CD4-positive, alpha-beta T cell (primary cell): ENCODE measurements at places on chromosomes 3 and 15.

DNA sequence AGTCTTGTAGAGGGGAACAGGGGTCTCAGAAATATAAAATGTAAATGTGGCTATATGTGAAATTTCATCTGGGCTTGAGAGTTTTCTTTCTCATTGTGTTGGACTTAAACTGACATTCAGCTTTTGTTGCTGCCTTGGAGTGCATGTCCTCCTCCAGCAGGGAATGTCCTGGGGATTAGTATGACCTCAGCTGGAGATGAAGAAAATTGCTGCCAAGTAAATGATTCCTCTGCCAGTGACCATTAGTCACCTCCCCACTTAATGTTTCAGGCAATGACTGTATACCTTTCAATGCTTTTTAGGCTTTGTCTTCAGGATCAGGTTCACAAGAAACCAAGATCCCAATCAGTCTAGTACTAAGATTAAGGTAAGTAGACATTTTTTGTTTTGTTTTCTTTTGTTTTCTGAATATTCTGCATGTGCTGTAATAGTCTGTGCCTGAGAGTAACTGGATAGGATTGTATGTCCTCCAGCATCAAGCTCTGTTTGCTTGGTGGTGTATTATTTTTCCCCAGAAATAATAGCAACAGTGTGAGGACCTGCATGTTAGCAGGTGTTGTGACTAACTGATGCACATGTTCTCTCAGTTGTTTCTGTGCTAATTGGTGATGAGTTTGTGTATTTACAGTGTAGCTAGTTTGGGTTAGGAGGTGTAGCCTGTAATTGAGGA is 18.1 kb upstream of the SLC22A13 start:
- no peak for DNase-seq

DNA sequence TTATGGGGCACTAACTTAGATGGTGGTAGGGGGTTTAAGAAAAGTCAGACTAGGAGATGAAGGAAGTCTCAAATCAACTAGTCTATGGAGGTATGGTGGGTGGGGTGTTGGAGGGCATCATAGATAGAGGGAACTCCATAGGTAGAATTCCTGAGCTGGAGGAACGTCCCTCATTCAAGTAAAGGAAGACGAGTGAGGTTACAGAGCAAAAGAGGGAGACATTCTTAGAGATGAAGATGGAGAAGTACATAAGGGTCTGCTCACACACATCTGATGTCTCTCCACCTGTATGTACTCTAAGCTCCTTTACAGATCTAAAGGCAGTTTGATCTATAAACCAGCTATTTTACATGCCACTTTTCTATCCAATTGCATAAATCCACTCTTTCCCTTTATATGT is 1.4 kb downstream of the PLSCR1 start:
- DNase-seq = no peak

- no peak for DNase-seq
Observed at GRCh38 chr3:128173849-128174248, 20.6 kb downstream of the EEFSEC start.

- no peak for DNase-seq
Observed at GRCh38 chr15:37017031-37017625, 83.2 kb downstream of the MEIS2 start.

DNA sequence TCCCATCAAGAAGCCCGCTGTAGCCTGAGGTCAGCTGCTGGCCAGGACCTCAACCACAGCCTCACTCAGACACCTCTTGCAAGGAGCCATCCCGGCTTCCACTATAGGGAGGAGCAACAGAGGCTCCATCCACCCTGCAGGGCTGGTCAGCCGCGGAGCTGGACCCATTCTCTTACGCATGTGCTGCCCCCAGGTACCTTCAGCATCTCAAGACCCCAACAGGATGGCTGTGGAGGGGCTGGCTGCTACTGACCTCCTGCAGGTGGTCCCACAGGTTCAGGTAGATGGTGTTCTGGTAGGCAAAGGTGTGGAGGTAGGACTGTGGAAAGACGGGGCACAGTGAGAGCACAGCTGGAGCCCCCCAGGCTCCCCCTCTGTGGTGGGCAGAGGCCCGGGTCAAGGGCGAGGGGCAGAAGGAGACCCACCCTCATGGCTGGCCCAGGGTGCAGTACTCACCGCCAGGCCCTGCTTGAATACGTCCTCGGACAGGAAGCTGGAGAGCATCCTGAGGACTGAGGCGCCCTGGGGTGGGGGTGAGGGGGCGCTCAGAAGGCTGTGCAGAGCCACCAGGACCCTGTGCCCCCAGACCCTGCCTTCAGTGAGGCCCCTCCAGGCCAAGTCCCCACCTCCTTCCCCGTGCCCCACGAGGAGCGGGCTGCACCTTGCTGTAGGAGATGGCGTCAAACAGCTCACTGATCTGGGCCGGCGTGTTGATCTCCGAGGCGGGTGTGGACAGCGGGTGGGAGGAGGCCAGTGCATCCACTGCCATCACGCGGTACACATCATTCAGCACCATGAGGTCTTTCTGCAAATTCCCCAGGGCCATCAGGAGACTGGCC is 11.4 kb downstream of the ANPEP start:
- no peak for DNase-seq

DNA sequence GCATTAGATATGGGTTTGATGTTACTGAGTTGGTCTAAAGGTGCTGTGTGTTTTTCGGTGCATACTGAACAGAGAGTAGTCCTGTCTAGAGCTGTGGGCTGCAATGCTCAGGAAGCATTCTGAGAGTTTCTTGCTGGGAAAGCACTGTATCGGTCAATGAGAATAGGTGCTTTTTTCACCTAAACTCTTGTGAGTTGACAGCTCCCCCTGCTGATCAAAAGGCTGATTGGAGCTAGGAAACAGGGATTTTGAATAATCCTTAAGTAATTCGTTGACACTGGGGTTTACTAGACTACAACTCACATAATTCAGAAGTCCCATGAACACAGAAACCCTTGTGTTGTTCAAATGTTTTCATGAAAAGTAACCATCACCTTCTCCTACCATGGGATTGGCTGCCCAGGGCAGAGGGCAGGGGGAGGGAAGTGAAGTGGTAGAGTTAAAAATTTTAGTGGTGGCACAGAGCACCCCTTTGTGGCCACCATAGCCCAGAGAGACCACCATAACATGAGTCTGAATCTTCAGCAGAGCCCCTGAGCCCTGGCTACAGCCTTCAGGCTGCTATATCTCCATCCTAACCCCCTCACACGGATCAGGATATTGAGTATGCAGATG is 13.0 kb upstream of the MANF start:
- DNase-seq = no peak

- DNase-seq = no peak
Observed at GRCh38 chr3:50137531-50137930, 17.6 kb upstream of the SEMA3F start.

DNA sequence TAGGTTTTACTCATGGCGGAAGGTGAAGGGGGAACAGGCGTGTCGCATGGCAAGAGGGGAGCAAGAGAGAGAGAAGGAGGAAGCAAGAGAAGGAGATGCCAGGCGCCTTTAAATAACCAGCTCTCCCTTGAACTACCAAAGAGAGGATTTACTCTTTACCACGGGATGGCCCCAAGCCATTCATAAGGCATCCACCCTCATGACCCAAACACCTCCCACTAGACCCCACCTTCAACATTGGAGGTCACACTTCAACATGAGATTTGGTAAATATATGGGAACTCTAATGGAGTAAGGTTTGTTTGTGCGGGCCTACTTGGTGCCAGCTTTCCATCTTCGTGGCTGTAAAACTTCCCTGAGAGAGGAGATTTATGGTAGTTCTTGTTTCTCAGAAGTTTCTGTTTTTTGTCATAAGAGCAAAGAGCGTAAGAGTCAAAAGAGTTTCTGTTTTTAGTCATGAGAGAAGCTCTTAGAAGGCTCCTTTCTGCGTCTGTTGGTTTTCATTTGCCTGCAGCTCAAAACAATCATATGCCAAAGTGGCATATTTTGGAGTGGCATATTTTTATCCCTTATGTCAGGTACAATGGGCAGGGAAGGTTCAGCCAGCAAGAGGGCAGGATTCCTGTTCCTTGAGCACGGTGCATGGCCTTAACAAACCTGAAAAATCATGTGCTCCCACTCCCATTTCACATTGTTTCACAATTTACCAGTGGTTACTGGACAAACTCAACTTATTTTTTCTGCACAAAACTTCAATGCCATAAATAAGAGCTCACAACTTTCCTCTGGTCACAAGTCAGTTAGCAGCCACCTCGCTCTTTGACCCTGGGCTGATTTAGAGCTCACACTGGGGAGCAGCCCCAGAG is 12.5 kb downstream of the PML start:
- DNase-seq = no peak

DNA sequence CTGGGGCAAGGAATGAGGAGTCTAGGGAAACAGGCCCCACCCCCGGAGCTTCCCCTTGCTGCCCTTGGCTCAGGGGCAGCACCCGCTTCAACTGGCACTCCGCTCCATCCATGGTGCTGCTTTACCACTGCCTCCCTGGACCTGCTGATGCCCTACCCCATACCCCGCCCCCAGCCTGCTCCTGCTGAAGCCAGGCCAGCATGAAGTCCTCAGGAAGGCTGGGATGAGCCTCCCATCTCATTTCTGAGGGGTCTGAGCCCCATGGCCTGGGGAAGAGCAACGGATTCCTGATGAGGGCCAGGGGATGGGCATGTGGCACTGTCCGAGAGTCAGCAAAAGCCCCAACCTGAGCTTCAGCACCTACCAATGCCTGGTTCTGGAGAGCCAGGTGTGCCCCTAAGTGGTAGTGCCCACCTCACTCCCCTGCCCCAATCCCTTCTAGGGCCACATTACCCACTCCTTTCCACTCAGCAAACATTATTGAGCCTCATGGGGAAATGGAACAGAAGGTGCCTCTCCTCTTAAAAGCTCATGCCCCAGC is 21.0 kb downstream of the SEC61A1 start:
- DNase-seq = no peak

DNA sequence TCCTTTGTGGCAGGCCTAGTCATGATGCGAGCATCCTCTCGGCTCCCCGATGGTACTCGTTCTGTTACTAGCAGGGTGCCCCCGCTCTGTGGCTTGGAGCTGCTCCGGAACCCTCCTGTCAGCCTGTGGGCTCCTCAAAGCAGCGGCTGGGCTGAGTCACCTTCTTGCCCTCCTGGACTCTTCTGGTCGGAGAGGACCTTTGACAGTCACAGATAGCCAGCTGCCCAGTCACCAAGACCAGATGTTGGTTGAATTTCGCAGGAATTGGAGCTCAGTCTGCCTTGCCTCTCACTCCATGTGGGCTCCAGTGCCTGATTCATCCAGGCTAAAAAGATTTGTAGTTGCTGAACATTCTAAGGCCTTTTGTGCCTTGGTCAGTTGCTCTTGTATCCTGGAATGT is 94.5 kb downstream of the CHCHD6 start:
- DNase-seq = no peak

GRCh38 chr3:13537909-13538296 is 11.0 kb upstream of the FBLN2 start:
- no peak for DNase-seq

DNA sequence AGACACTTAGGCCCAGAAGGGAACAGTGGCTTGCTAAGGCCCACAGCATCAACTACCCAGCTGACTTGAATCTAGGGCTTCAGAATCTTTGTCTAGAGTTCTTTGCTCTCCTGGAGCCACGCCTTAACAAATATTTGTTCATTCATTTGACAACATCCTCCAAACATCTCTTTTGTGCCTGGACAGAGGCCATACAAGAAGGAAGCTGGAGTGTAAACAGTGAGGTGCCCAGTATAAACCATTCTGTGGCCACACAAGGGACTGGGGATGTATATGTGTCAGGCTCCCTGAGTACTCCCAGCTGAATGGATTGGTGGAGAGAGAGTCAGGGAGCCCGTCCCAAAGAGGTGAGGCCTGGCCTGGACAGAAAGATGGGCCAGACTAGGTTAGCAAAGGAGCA is 3.4 kb downstream of the CIB2 start:
- DNase-seq = no peak

DNA sequence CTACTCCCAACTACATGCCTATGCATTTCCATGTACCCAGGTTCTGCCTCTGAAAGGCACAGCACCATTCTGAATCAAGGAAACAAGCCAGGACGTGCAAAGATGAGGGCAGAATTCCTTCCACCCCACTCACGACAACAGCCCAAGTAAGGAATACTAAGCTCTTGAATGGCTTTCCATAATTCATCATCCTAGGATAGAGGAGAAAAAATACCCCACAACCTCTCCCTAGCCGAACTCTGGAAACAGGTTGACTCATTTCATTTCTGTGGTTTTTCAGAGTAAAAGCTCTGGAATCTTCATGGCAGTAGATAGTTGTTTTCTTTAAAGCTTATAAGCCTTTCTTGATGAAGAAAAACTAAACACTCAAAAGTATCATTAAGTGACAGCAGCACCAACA is 77.8 kb downstream of the PDZRN3 start:
- no peak for DNase-seq

DNA sequence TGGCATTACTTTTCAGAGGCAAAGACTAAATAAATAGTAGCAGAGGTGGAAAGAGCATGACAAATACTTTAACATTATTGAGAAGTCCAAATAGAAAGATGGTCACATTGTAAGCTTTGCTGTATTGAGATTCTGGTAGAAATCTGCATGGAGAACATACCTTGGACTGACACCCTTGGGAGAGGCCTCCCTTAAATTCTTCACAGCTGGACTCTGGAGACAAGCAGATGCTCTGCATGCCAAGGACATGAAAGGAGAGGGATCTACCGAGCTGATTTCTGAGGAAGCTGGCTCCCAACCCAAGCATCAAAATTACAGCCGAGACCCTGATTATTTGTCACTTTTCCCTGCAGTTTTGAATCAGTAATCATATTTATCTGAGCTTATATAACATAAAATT is 212.5 kb upstream of the COL8A1 start:
- DNase-seq = no peak

DNA sequence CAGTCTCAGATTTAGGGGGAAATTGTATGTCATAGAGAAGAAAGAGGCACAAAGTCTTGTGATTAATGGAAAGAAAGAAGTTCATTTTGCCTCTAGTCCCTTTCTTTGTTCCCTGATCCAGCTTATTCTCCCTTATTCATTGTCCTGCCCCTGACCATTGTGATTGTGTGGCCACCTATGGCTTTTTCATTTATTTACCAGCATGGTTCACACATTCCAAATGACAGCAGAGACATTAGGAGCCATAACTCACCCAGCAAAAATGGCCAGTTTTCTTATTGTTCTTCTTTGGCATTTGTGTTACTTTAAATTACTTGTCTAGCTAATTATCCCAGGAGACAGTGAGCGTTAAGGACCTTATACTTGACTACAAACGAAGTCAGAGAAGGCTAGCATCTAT is 36.3 kb upstream of the SGO1 start:
- no peak for DNase-seq

DNA sequence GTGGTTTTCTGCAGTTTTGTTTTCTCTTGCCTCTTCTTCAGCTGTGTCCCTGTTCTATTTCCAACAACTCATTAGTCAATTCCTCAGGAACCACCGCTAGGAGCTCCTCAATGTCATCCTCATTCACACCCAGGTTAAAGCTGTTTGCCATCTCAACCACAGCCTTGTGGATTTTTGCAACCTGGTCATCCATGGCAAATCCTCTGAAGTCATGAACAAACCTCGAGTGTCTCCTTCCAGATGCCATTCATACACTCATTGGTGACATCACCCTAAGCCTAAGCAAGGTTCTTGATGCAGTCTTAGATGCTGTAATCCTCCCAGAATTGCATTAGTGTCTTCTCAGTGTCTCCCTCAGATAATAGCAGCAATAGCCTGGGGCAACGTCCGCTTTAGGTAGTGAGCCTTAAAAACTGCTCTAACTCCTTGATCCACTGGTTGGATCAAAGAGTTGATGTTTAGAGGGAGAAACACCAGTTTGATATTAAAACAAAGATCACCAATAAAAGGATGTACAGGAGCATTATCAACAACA is 31.5 kb upstream of the ZNF502 start:
- no peak for DNase-seq

GRCh38 chr15:72787526-72787925 is 4.0 kb upstream of the ADPGK start:
- DNase-seq = no peak

- DNase-seq = no peak
Observed at GRCh38 chr3:184379358-184380184, at the start of gene CHRD. TSS of gene CHRD (plus strand) at chr3:184380054. CDS start at chr3:184380319, 265 bp downstream.
